Left cardiac atrium (tissue), 4 donors: ENCODE measurements at places on chromosomes 6 and 20. TPM values are rescaled to one million over a fixed set of nuclear protein-coding genes. Genes with fewer than 3 reads are reported as not detected.

- DNase-seq = no peak
These were observed 93.3 kb upstream of the MARCKS start for GRCh38 chr6:113763876-113764275.

DNA sequence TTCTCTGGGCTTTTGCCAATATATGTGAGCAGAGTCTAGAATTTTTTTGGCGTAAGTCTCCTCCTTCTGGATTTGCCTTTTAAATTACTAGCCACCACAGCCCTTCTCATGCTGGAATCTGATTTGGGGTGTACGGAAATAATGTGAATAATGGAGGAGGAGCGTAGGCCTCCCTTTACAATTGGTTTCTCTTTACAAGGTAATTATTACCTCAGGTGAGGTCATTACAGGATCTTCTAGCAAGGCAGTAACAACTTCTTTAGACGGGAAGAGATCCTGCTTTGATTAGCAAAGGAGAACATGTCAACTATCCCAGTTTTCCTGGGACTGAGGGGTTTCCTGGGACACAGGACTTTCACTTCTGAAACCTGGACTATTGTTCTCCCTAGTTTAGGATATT lies 8.9 kb downstream of the RWDD2A start:
- no peak for DNase-seq

GRCh38 chr20:63064310-63064709 lies 57.5 kb upstream of the BHLHE23 start:
- peak; percentile 8 for DNase-seq

- DNase-seq = no peak
These were observed 58.0 kb downstream of the ZFAND3 start for GRCh38 chr6:37877373-37878149.

- DNase-seq = no peak
These were observed 153.4 kb downstream of the DTNBP1 start for GRCh38 chr6:15509335-15509933.

GRCh38 chr6:8435845-8436168 lies 462 bp upstream of the SLC35B3 start:
- no peak for DNase-seq

- DNase-seq = no peak
These were observed 11.6 kb downstream of the NRN1 start for GRCh38 chr6:5994999-5995657.

DNA sequence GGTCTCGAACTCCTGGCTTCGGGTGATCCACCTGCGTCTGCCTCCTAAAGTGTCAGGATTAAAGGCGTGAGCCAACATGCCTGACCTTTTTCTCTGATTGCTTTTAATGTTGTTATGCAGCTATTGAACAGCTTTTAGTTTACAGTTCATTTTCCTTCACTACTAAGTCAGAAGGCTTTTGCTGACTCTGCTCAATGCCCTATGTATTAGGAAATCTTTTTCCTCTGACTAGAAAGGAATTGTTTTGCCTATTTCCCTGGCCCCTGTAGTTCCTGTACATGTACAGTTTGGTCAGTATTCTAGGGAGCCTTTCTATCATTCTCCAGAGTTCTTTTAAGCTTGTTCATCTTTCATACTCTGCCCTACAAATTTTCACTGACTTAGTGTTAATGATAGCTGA lies 280.2 kb downstream of the CDKAL1 start:
- no peak for DNase-seq

GRCh38 chr6:150599199-150600009 lies at the start of gene PLEKHG1:
TSS of gene PLEKHG1 (plus strand) at chr6:150599885. CDS start at chr6:150733682, 133,797 bp downstream.
- peak; percentile 86 for DNase-seq

DNA sequence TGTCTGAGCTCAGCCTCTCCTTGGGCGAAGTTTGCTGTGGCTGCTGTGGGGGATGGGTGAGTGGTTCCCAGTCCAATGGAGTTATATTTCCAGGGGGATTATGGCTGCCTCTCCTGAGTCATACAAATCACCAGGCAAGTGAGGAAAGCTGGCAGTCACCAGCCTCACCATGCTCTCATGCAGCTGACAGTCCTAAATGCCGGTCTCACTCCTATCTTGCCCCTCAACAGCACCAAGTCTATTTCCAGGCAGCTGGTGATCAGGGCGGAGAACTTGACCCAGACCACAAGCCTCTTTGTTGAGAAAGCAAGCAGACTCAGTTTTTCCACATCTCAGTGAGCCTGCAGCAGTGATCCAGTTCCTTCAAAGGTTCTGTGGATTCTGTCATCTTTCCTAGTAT lies 98.9 kb downstream of the TBC1D32 start:
- no peak for DNase-seq

- no peak for DNase-seq
These were observed 308.9 kb upstream of the EXOC2 start for GRCh38 chr6:1001655-1002349.

- DNase-seq = no peak
These were observed 128.8 kb upstream of the STXBP5 start for GRCh38 chr6:147075381-147075780.

DNA sequence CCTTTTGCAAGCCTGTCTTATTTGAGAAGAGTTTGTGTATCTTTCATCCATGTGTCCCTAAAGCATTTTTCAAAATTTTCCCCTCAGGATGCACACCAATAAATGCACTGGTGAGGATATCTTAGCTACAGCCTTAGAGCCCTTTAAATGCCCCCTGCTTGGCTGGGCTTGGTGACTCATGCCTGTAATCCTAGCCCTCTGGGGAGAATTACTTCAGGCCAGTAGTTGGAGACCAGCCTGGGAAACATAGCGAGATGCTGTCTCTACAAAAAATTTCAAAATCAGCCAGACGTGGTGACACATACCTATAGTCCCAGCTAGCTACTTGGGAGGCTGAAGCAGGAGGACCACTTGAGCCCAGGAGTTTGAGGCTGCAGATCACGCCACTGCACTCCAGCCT lies 33.8 kb upstream of the PLCB4 start:
- no peak for DNase-seq

- DNase-seq = no peak
These were observed 81.4 kb downstream of the MCHR2 start for GRCh38 chr6:99912657-99913056.

DNA sequence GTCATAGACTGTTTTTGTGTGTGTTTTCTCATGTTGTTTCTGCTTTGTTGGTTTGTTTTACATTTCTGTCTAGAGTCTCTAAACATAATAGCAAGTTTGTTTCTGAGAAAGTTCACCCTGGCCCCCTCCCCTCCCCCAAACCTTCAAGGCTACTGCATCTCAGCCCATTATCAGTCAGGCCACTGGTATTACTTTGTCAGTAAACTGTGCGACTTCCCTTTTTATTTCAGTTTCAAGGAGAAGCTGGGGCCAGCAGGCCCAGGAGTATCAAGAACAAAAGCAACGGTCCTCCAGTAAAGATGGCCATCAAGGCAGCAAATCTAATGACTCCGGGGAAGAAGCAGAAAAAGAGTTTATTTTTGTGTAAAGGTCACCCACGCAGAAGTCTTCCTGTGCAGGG lies 32.8 kb upstream of the SCGN start:
- no peak for DNase-seq

GRCh38 chr20:6164421-6165341 lies 41.9 kb upstream of the FERMT1 start:
- peak; percentile 27 for DNase-seq

DNA sequence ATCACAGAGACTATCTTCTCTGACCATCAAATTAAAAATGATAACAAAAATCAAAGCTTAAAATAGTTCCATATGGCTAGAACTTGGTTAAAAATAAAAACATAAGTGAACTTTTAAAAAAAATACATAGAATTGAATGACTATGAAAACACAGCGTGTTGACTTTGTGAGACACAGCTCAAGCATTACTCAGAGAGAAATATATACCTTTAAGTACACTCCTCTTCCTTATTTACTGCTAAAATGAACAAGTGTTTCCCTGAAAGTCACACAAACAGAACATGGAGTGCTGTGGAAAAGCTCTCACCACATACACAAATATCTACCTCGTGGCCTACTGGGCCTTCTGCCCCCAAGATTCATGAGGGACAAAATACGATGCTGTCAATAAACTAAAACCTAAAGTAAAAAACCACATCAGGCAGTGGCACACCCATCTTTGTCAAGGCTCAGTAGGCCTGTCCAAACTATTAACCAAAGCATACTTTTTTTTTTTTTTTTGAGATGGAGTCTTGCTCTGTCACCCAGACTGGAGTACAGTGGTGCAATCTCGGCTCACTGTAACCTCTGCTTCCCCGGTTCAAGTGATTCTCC lies 7.5 kb downstream of the FAXC start:
- no peak for DNase-seq

DNA sequence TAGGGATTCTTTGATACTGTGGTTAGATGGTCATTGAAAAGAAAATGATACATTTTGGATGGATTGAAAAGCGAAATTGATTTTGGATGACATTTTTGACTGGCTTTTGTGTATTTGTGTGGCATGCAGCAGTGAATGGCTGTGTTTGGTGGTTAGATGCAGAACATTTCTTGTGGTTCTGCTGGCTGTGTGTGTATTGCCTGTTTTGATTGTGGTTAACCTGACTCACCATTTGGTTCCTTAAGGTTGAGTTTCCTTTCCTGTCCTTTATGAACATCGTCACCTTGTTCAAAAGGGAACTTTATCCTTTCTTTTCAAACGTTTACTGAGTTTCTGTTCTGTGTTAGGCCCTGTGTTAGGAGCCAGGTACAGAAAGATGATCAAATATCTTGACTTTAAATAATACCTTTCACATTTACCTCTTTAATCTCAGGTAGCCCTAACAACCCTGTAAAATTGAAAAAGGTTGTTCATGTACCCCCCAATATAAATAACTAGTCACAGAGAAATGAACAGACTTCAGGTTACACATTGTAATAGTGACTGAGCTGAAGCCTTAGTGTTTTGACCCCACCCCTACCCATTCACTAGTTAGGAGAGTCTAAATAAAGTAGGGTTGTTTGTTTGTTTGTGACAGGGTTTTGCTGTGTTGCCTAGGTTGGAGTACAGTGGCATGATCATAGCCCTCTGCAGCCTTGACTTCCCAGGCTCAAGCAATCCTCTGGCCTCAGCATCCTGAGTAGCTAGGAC lies 23.8 kb downstream of the ANKS1A start:
- DNase-seq = no peak

- no peak for DNase-seq
These were observed 83.8 kb downstream of the GCLC start for GRCh38 chr6:53461041-53461656.

DNA sequence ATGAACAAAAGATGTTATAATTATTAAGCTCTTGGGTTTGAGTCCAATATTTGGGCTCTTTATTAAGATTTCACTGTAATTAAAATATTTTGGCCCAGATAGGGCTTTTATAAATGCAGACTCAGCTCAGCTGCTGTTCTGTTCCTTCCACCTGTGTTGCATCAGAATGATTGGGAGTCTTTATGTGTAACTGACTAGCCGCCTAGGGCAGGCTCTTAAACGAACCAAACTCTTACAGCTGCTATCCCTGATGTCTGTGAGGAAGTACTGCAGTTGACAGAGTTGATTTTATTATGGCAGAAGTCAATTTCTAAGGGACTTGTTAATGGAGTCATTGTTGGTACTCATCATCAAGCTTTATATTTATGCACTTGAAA lies 144.7 kb downstream of the MYO6 start:
- no peak for DNase-seq

- DNase-seq = no peak
These were observed 68.4 kb downstream of the ATG5 start for GRCh38 chr6:106257195-106257594.

PROKR2 gene
- not detected for total RNA-seq

MATN4 gene
- not detected for total RNA-seq

HCK gene
- 11.1 TPM for total RNA-seq

LHFPL5 gene
- not detected for total RNA-seq

CLVS2 gene
- total RNA-seq = 0.03 TPM

PPT2 gene
- 20.2 TPM for total RNA-seq

ZC3H12D gene
- 1.6 TPM for total RNA-seq

DSE gene
- 34.4 TPM for total RNA-seq

UBE2C gene
- total RNA-seq = 0.73 TPM

PDE10A gene
- 9.4 TPM for total RNA-seq

IL20RA gene
- 3.5 TPM for total RNA-seq

SCP2D1 gene
- not detected for total RNA-seq

KHDRBS2 gene
- total RNA-seq = not detected

GNRH2 gene
- not detected for total RNA-seq

NNAT gene
- total RNA-seq = 2.8 TPM

MAS1L gene
- total RNA-seq = not detected
